Activated naive CD8-positive, alpha-beta T cell treated with anti-CD3 and anti-CD28 coated beads for 36 hours (primary cell): ENCODE measurements at places on chromosomes 7 and 10. TPM values are rescaled to one million over a fixed set of nuclear protein-coding genes. Genes with fewer than 3 reads are reported as not detected.

DNA sequence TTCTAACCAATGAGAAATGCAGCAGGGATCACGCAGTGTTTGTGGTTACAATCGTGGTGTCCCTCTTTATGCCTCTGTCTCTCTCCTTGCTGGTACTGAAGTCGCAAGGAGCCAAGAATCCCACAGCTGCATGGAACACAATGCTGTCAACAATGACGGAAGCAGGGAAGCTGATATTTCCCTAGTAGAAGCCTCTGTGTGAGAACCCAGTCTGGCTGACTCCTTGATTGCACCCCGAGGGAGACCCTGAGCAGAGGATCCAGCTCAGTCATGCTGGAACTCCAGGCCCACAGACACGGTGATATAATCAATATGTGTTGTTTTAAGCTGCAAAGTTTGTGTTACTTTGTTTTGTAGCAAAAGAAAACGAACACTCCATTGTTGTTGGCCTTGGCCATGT lies 677.9 kb downstream of the PARD3 start:
- H3K4me1 ChIP-seq: peaks cover 4% of the 10 kb centered on the region
- no peak for DNase-seq
- H3K36me3 ChIP-seq: no peaks in the 10 kb centered on the region
- H3K27me3 ChIP-seq: peaks cover 6% of the 10 kb centered on the region

Gene VWDE
- 0.98 TPM for total RNA-seq

Gene TCAF2
- 31.7 TPM for total RNA-seq

GRCh38 chr10:29344073-29344820 lies 55.4 kb downstream of the LYZL1 start:
- no peak overlapping the region for H3K27ac ChIP-seq
- peaks cover 23% of the 10 kb centered on the region for H3K27me3 ChIP-seq
- no peak for DNase-seq
- peaks cover 4% of the 10 kb centered on the region for H3K4me1 ChIP-seq
- H3K4me3 ChIP-seq: no peak overlapping the region

- DNase-seq: no peak
- no peak overlapping the region for H3K4me3 ChIP-seq
- H3K27ac ChIP-seq: no peak overlapping the region
- H3K4me1 ChIP-seq: no peaks in the 10 kb centered on the region
- H3K36me3 ChIP-seq: no peaks in the 10 kb centered on the region
- H3K27me3 ChIP-seq: peaks cover 19% of the 10 kb centered on the region
Measured at GRCh38 chr10:24414597-24414996, 205.7 kb downstream of the KIAA1217 start.

DNA sequence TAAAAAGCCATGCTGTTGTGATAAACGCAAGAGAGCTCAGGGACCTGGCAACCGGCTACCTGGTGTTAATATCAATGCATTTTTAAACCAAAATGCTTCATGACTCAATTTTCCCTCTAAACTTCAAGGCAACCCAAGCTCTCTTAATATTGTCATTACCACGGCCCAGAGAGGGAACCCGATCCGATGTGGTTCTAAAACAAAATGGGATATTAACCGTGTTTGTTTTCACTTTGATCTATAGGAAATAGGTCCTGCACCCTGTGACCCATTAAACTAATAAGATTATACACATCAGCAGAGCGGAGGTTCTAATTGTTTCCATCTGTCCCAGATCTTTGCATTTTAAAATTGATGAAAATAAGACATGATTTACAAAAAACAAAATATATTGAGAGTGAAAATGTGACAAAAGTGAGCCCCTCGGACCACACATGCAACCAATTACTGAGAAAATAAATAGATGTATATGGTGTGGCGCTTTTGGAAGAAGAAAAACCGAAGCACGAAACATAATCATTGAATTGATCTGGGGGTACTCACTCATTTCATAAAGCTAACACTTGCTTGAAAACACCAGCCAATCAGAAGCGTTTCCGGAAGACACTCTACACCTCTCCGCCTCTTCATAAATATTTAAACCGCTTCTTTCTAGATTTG lies 290.3 kb upstream of the NFE2L3 start:
- DNase-seq: no peak
- peaks cover 22% of the 10 kb centered on the region for H3K27me3 ChIP-seq
- peak overlapping the region; percentile 34 for H3K27ac ChIP-seq
- peak overlapping the region; percentile 60 for H3K4me3 ChIP-seq
- peaks cover 21% of the 10 kb centered on the region for H3K4me1 ChIP-seq

Gene LHFPL3
- total RNA-seq: not detected

DNA sequence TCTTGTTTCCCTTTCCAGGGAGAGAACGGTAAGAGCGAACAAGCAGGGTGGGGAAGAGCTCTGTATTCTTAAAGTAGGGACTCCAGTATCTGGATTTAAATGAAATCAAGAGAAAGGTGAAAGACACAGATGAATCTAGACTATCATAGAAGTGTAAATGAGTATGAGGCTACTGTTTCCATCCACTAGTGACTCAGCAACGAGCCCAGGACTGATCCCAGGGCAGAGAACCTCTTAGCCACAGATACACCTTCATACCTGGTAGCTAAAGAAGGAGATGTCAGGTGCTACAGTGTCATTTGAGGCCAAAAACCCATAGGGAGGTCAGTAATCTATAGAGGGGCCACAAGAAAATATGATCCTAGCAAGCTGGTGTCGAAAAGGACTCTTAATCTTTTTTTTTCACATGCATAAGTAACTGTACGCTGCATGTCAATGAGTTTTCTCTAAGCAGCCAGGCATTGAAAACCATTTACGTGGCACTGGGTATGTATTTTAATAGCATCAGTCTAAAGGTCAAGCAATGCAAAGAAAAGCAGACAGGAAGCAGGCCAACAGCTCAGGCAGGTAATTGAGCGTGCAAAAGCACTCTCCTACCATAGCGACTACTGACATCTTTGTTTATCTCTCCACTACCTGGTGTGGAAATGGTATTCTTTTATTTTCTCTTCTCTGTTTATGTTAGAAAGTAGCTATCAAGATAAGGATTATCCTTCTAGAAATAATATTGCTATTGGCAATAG lies 91.5 kb upstream of the EGR2 start:
- no peak for DNase-seq
- no peak overlapping the region for H3K27ac ChIP-seq
- H3K4me1 ChIP-seq: no peaks in the 10 kb centered on the region
- peaks cover 20% of the 10 kb centered on the region for H3K27me3 ChIP-seq
- no peak overlapping the region for H3K4me3 ChIP-seq

- H3K27ac ChIP-seq: peak overlapping the region; percentile 22
- H3K4me1 ChIP-seq: peaks cover 18% of the 10 kb centered on the region
- no peak overlapping the region for H3K4me3 ChIP-seq
- H3K27me3 ChIP-seq: no peaks in the 10 kb centered on the region
- no peak for DNase-seq
Measured at GRCh38 chr7:106089647-106090046, 22.5 kb downstream of the SYPL1 start.

GRCh38 chr10:124065382-124066125 lies 27.8 kb downstream of the CHST15 start:
- H3K27ac ChIP-seq: no peak overlapping the region
- no peaks in the 10 kb centered on the region for H3K27me3 ChIP-seq
- no peaks in the 10 kb centered on the region for H3K36me3 ChIP-seq
- H3K4me1 ChIP-seq: peaks cover 8% of the 10 kb centered on the region

GRCh38 chr10:14409856-14410458 lies 79.2 kb upstream of the FRMD4A start:
- peak overlapping the region; percentile 38 for H3K4me3 ChIP-seq
- no peak for DNase-seq
- H3K4me1 ChIP-seq: peaks cover 24% of the 10 kb centered on the region
- H3K36me3 ChIP-seq: peaks cover 5% of the 10 kb centered on the region
- peak overlapping the region; percentile 87 for H3K27ac ChIP-seq
- peaks cover 59% of the 10 kb centered on the region for H3K27me3 ChIP-seq

DNA sequence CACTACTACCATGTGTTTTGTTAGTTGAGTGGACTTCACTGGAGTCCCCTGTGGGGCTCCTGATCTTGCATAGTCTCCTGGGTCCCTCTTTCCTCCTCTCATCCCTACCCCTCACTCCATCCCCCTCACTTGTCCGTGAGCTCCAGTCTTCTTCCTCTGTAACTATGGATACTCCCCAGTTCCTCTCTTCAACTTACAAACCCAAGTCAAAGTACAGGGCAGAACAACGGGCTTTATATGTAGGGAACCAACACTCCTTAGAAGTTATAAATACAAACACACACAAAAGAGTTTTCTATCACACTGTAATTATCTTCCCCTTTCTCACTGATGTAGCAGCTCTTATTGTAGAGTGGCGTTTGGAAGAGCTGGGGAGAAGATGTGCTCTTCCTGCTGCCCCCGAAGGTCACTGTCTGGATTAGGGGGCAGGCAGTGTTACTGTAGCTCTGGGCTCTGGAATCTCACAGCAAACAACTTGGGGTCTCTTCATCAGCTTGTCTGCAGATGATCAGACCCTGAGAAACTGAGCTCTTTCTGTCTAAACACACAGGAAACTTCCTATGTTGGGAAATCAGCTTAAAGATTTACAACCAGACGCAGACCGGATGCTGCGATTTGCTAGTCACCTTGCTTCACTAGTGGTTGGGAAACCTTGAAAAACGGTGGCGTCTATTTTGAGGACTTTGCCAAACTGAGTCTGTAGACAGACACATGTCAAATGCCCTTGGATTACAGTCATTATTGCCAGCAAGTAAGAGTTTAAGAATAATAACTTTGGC lies 13.6 kb downstream of the SNX10 start:
- H3K36me3 ChIP-seq: peaks cover 25% of the 10 kb centered on the region
- peak overlapping the region; percentile 46 for H3K27ac ChIP-seq

- peaks cover 51% of the 10 kb centered on the region for H3K4me1 ChIP-seq
- peak overlapping the region; percentile 75 for H3K4me3 ChIP-seq
- H3K36me3 ChIP-seq: no peaks in the 10 kb centered on the region
Measured at GRCh38 chr7:28410628-28411531, 1.4 kb upstream of the CREB5 start.

DNA sequence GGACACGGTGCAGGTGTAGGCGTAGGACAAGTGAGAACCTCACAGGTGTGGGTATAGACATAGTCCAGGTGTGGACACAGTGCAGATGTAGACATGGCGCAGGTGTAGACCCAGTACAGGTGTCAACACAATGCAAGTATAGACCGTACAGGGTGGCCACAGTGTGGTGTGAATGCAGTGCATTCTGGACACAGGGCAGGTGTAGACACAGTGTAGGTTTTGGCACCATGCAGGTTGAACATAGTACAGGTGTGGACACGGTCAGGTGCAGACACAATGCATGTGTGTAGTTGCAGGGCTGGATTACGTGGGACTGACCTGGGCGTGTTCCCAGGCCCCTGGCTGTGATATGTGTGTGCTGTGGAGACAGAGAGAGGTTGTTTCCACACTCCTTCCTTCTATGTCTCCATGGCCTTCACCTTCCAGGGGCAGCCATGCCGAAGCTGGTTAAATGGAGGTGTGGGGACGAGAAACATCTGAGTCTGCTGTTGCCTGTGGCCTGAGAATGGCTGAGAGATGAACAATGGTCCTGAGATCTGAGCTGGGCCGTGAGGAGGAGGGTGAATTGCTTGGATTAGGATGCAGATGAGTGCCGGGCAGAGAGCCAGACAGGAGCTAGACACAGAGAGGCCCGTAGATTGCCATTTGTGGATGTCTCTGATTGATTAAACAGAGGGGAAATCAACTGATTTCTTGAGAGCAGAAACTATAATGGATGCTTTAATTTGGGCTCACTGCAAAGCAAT lies 343.9 kb upstream of the SHH start:
- H3K27me3 ChIP-seq: peaks cover 6% of the 10 kb centered on the region
- no peaks in the 10 kb centered on the region for H3K4me1 ChIP-seq
- H3K36me3 ChIP-seq: no peaks in the 10 kb centered on the region
- no peak overlapping the region for H3K4me3 ChIP-seq
- DNase-seq: no peak

DNA sequence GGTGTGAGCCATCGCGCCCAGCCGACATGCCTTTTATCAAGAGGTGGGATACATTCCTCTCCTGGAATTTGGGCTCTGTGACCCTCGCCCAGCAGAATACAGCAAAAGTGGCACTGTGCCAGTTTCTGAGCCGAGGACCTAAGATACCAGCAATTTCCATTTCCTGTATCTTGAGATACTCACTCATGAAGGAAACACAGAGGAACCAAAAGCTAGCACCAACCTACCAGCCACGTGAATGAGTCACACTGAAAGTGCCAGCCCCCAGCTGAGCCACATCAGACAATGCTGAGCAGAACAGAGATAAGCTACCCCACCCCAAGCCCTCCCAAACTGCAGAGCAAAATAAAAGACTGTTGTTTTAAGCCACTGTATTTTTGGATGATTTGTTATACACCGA lies 56.3 kb downstream of the CACUL1 start:
- H3K27me3 ChIP-seq: no peaks in the 10 kb centered on the region
- H3K4me1 ChIP-seq: peaks cover 54% of the 10 kb centered on the region
- peak overlapping the region; percentile 52 for H3K27ac ChIP-seq

GRCh38 chr7:151657173-151657572 lies 137.5 kb upstream of the RHEB start:
- no peak overlapping the region for H3K4me3 ChIP-seq
- no peaks in the 10 kb centered on the region for H3K4me1 ChIP-seq
- H3K27me3 ChIP-seq: no peaks in the 10 kb centered on the region

DNA sequence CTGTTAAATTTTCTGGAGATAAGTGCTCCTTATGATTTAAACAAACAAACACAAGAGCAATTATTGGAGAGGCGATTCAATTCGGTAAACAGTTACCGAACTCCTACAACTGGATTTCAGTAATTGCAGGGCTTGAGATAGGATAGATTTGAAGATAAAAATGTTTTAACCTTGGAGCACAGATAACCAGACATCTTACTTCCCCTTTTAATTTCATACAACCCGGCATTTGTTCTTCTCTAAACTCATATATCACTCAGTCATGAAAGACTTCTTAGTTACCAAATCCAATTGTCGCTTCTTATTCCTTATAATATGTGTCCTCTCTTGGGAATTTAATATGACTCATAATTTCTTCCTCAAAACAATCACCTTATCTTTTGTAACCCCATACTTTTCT lies 235.9 kb upstream of the CSTF2T start:
- H3K27ac ChIP-seq: no peak overlapping the region
- H3K4me1 ChIP-seq: no peaks in the 10 kb centered on the region
- H3K27me3 ChIP-seq: peaks cover 11% of the 10 kb centered on the region
- no peak overlapping the region for H3K4me3 ChIP-seq
- no peak for DNase-seq
- H3K36me3 ChIP-seq: no peaks in the 10 kb centered on the region

- no peaks in the 10 kb centered on the region for H3K36me3 ChIP-seq
- DNase-seq: no peak
- no peaks in the 10 kb centered on the region for H3K27me3 ChIP-seq
- H3K27ac ChIP-seq: no peak overlapping the region
- no peaks in the 10 kb centered on the region for H3K4me1 ChIP-seq
- no peak overlapping the region for H3K4me3 ChIP-seq
Measured at GRCh38 chr10:22825841-22826240, 102.0 kb upstream of the ARMC3 start.

- no peak overlapping the region for H3K27ac ChIP-seq
- no peak overlapping the region for H3K4me3 ChIP-seq
- DNase-seq: no peak
- H3K27me3 ChIP-seq: peaks cover 3% of the 10 kb centered on the region
Measured at GRCh38 chr7:48426966-48427555, 255.8 kb downstream of the ABCA13 start.

DNA sequence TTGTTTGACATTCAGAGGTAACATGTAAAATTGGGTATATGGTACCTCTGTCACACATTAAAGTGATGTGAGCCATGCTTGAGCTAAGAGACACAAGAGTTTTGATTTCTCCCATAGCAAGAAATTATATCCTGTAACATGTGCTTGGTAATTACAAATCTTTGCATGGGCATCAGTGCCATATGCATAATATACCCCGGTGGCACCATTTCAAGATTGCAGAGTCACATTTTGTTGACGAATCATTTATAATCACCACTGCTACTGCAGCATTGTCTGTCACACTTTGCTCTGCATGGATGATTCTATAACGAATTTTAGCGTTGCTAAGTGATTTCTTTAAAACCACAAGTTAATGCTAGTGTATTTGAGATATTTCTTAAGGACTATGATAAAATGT lies 443.7 kb upstream of the LRRN3 start:
- no peak overlapping the region for H3K27ac ChIP-seq
- no peak overlapping the region for H3K4me3 ChIP-seq
- no peak for DNase-seq
- no peaks in the 10 kb centered on the region for H3K27me3 ChIP-seq
